ENCODE measurements at places on chromosomes 1 and 21.

GRCh38 chr1:5120559-5120958 is 466.1 kb downstream of the AJAP1 start:
- no peak for DNase-seq

DNA sequence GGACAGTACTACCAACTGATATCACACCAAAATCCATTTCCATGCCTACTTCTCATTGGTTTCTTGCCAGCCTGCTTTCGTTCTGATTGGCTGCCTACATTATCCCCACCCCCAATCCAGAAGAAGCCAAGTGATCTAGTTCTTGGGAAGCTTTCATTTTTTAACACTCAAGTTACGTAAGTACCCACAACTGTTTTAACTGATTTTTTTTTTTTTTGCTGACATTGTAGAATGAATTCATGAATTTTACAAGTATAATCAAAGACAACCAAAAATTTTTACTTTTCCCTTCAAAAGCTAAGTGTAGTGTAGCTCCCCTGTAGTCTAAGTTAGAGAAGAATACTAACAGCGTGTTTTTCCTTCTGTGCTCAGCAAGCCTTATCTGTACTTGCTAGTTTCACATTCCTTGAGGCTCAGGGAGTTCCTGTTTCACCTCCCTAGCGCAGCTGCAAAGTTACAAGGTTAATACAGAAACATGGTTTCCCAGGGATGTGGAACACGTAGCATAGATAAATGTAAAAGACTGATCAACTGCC is at the start of gene SLC9C2:
TSS of gene SLC9C2 (minus strand) at position 17 of the 536 bp plus-strand sequence. CDS start 1,296 bp downstream, outside the sequence.
- DNase-seq: no peak

GRCh38 chr21:31505975-31506374 is 153.5 kb upstream of the SOD1 start:
- DNase-seq: no peak

- DNase-seq: no peak
These were observed 172.6 kb upstream of the HMCN1 start for GRCh38 chr1:185561629-185562028.

GRCh38 chr1:215487466-215487865 is 79.6 kb upstream of the KCTD3 start:
- DNase-seq: no peak

GRCh38 chr1:211479624-211480023 is 12.3 kb downstream of the RD3 start:
- no peak for DNase-seq

DNA sequence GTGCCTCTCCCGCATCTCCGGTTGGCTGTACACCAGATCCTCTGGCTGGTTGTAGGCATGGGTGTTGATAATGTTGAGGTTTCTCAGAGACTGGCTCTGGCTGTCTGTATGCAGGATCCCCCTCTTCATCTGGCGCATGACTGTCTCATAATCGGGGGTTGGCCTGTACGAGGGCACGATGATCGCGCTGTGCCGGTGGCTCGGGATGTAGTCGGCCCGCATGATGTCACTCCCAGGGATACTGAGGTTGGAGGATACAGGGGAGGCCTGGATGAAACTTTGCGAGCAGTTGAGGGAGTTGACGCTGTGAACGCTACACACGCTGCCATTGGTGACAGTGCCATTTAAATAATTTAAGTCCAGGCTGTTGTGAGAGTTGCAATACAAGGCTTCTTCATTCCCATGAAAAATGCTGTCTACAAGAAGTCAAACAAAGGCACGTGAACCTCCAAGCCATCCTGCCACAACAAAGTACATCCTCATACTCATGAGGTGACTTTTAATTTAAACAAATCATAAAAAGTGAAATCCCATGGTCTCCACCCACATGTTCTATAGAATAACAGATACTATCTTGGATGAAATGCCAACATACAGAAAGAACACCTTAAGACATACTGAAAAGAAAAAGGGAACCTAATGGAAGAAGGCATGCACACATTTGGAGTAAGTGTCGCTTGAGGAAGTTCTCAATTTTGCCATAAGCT is 103.6 kb downstream of the SMYD2 start:
- no peak for DNase-seq

- DNase-seq: no peak
These were observed 35.4 kb downstream of the TBCE start for GRCh38 chr1:235402457-235403200.
